Activated CD8-positive, alpha-beta T cell treated with anti-CD3 and anti-CD28 coated beads, Interleukin-2, amount 10 ng/mL, durations not matched to agents 7 days and 5 days (primary cell): ENCODE measurements at places on chromosomes 4 and X.

- DNase-seq = no peak
Observed at GRCh38 chrX:37690119-37690518, 4.5 kb downstream of the XK start.

GRCh38 chrX:52819788-52820187 lies 8.7 kb downstream of the XAGE5 start:
- DNase-seq = no peak

GRCh38 chr4:159400558-159401225 lies 297.8 kb downstream of the RAPGEF2 start:
- no peak for DNase-seq

DNA sequence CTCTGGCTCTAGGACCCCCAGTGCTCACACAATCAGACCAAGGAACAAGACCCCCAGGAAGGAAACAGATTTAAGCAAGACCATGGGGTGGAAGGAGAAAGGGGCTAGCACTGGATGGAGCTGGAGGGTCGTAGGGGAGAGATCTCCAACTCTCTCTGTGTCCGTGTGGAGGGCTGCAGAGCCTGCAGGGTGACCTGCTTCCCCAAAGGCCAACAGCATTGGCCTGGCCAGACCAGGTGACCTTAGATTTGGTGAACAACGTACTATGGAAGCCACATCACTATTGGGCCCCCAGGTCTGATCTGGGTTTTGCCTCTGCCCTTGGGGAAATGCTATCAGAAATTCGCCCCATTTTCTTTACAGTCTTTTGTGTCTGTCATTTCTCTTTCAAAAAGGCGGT lies 26.0 kb downstream of the NLGN3 start:
- no peak for DNase-seq

DNA sequence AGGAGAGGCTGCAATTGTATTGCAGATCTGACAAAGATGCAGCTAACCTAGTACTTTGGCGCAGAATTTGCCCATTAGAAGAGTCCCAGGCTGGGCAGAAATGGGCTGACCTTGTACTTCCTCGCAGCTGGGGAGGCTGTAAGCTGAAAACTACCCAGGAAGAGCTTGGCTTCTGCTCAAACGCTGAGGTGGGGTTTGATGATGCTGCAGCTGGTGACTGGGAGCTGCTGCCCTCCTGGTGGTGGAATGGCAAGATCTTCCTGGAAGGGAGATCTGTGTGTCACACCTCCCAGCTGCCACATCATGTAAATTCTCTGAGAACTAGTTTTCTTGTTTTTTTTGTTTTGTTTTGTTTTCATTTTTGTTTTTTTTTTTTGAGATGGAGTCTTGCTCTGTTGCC lies 17.4 kb downstream of the CCNG2 start:
- DNase-seq = no peak

DNA sequence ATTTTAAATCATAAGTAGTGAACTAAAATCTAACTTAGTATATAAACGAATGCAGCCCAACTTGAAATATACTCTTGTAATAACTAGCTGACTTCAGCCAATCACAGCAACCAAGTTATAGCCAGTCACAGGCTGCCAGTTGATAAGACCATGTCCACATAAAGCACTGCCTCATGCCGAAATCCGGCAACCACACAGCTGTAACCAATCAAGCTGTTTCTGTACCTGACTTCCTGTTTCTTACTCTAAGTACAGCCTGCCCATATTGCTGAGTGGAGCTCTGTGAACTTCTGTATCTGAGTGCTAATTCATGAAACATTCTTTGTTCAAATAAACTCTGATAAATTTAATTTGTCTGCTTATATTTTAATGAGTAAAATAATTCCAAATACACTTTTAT lies 805.3 kb upstream of the EPHA5 start:
- DNase-seq = no peak

GRCh38 chrX:107857837-107858236 lies 32.2 kb downstream of the MID2 start:
- DNase-seq = no peak

DNA sequence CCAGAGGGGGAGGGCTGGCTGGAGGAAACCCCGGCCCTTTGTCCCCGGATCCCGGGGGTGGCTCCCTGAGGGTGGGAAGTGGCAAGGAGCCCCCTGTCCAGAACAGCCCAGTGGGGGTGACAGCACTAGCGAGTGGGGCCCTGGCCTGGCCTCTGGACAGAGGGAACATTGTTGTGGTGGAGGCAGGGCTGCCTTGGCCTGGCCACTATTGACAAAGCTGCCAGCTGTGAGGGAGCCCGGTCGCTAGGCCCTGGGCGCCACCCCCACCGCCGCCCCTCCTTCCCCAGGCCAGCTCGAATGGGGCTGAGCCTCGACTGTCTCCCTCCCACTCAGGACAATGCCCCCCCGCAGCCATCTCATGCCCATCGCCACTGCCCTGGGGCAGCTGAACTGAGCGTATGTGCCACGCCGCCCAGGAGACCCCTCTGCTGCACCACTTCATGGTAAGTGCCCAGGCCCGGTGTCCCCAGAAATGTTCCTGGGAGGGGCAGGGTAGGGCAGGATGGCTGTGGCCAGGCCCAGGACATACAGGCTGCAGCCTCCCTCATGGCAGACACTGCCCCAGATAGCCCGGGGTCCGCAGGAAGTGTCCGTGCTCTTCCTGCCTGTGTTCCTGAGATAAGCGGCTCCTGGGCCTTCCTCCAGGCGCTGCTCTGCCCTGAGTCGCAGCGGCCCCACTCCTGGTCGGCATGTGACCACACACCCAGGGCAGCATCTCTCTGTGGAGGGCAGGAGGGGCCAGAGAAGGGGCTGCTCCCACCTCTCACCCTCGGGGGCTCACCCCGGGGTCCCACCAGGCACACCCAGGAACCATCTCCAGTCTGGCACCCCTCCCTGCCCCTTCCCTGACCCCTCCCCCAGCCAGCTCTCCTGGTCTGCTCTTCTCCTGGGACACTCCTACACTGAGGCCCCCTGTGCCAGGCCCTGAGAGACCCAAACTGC lies 1.4 kb downstream of the PLXNB3 start:
- no peak for DNase-seq

DNA sequence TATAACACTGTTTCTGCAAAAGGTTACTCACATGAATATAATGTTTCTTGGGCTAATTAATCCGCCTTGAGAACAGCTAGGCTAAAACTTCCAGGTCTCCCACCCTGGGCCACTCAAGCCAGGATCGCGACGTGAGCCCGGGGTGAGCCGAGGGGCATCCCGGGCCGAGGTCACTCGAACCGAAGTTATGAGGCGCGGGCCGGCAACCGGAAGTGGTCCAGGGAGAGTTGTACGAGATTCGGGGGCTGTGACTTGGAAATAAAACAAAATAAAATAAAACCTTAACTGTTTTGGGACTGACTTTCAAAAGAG lies 317 bp downstream of the CMC4 start:
- DNase-seq = no peak

GRCh38 chr4:70688795-70689231 lies 481 bp downstream of the UTP3 start:
- DNase-seq = no peak

DNA sequence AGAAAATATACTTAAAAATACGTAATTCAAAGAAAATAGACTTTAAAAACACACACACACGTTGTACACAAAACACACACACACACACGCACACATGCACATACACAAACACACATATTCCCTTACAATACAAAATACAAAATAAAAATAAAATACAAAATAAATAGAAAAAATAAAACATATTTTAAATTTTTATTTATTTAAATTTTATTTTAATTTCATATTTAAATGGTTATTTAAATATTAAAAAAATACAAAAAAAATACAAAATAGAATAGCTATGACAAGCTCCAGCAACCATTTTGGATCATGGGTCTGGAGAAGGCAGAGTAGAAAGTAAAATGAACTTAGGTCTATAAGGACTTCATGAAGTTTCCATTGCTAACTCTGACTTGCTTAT lies 34.2 kb upstream of the PDGFC start:
- no peak for DNase-seq

- no peak for DNase-seq
Observed at GRCh38 chr4:183636503-183636902, 22.5 kb downstream of the RWDD4 start.

GRCh38 chr4:38831653-38832052 lies 25.0 kb downstream of the TLR6 start:
- no peak for DNase-seq
